ENCODE measurements at places on chromosomes 7 and 10. TPM values are rescaled to one million over a fixed set of nuclear protein-coding genes. Genes with fewer than 3 reads are reported as not detected.

DNA sequence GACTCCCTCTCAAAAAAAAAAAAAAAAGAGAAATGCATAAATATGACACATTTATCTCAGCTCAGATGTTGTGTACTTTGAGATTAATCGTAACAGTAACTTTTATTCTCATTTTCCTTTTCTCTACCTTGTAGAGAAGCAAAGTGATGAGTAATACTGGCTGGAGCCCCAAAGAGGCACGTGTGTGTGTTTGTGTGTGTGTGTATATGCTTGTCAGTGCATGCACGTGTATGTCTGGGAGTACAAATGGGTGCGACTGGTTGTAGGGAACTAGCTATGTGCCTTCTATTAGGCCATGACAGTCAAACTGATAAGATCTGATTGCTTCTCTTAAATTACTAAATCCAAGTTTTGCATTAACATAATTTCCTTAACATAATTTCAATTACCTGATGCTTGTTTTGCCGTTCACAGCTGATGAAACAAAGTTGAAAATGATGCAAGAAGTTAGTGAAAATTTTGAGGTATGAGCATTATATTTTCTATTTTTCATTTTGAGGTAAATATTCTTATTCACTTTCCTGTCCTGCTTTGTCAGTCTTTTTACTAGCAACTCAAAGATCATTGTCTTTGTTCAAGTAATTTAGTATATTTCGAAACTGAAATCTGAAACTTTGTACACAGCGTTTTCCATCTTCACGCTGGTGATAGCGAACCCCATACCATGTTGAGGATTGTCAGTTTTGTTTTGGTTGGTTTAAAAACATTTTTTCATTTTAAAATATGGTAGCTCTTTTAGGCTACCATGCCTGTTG lies 3.4 kb downstream of the TRRAP start:
- DNase-seq: no peak

DNA sequence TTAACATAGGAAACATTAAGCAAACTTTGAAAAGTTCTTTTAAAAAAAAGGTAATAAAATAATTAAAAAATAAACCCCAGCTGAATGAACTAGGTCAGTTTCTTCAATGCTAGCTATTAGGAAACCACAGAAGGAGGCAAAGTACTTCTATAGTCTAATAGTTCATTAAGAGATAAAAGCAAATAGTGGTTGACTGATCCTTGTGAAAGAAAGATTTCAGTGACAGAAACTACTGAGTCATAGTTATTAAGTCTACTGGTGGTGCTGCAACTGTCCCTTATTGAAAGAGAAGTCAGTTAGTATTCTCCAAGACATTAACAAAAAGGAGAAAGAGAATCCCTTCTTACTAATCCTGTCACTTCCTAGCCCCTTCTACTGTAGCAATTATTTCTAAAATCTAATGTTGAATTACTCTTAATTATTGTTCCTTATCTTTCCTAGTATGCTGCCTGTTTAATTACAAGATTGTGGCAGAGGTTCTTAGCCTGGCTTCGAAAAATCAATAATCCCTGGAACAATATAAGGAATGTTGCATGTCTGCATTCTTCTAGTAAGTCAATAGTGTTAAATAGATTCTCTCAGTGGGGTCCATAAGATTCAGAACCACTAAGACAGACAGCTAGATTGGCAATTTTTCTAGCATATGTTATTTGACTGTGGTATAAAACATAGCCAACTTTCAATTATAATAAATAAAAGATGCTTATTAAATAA lies 18.2 kb downstream of the TCTN3 start:
- DNase-seq: no peak

GRCh38 chr7:127983804-127984332 lies 47.4 kb downstream of the LRRC4 start:
- DNase-seq: peak; percentile 43

GRCh38 chr7:47743965-47744591 lies 162.2 kb upstream of the TNS3 start:
- DNase-seq: peak; percentile 28

- DNase-seq: no peak
Measured at GRCh38 chr10:77622889-77623291, 14.7 kb downstream of the KCNMA1 start.

DNA sequence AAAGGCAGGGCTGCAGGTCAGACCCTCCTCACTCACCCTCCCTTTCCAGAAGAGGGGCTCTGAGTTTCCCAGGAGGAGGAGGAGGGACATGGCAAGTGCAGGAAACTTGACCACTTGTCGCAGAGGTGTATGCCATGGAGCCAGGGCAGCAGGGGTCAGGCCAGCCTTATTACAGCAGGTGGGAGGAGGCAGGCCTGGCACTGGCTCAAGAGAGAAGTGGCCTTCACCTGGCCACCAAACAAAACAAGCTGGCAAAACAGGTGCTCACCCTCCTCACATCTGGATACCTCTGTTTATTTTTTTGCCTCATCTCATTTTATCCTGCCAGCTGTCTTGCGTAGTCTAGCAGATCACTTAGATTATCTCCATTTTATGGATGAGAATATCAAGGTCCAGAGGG lies 12.5 kb downstream of the COL13A1 start:
- DNase-seq: no peak

DNA sequence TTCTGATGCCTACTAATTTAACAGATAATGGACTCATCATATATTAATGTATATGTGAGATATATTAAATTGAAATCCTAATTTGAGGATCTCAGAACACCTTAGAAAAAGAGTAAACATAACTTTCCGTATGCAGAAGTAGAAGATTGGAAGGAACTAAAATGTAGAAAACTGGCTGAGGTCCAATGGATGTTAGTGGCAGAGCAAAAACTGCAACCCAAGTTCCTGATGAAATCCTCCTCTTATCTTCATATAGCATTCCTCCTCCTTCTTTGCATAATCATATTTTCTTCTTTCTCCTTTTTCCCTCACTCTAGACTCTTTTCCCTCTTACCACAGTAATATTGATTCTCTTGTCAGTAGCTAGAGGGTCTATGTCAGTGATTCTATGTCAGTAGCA lies 6.0 kb downstream of the INA start:
- DNase-seq: no peak

- DNase-seq: peak; percentile 43
Measured at GRCh38 chr7:131225619-131226513, 101.8 kb upstream of the MKLN1 start.

DNA sequence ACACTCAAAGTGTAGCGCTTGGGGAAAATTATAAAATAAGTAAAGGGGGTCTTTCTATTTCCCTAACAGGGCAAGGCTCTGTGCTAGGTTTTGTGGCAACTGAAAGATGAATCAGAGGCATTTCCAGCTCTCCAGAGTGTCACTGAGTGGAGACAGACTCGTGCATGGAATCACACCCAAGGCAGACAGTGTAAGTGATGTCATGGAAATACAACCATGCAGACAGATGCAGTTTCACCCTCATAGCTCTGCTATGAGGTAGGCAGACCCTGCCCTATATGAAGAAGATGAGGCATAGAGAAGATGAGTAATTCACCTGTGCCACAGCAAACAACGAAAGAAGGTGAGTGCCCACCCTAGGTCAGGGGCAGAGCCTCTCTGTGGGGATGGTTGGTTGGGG lies 57.2 kb upstream of the PITRM1 start:
- DNase-seq: no peak

DNA sequence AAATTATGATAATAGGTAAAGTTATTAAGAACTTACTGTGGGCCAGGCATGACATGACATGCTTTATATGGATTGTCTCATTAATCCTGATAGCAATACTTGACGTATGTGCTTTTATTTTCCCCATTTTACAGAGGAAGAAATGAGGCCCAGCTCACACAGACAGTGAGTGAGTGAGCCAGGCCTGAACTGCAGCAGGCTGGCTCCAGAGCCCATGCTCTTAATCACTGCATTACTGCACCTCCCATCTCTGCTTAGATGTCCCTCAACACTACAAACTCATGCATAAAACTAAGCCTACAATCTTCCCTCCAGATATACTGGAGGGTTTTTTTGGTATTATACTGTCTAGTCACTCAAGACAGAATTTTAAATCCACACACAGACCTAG lies 68.5 kb upstream of the OSBPL3 start:
- DNase-seq: no peak

GRCh38 chr7:2504889-2505375 lies 14.6 kb upstream of the LFNG start:
- no peak for DNase-seq

DNA sequence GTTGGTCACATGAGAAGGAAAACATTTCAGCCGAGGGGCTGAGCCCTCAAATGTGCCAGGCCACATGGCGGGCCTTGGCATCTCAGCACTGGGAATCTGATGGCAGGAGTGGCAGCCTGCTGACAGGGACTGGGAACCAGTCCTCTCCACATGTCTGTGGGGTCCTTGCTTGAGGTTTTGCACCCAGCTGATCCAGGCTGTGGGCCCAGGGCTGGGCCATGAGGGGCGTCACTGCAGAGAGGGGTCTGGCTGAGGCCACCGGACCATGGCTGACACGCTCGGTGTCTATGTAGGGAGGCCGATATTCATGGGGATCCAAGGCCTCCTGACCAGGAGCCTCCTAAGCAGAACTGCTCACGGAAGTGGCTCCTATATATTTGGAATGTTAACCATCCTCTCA lies 31.0 kb upstream of the PWWP2B start:
- no peak for DNase-seq

DNA sequence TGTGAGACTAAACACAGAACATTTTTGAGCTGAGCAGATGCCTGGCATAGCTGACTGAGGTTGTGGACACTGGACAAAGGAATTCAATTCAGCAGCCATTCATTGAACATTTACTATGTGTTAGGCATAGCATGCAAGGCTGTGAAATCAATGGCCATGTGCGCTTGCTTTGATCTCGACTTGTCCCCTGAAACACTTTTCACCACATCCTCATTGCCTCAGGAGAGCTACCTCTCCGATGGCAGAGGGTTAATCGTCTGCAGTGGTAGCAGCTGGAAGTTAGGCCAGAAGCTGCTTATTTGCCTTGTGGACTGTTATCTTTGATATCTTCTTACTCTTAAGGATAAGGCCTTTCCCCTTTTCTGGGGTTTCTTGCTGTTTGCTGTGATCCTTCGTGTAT lies 297.8 kb downstream of the AUTS2 start:
- no peak for DNase-seq

DNA sequence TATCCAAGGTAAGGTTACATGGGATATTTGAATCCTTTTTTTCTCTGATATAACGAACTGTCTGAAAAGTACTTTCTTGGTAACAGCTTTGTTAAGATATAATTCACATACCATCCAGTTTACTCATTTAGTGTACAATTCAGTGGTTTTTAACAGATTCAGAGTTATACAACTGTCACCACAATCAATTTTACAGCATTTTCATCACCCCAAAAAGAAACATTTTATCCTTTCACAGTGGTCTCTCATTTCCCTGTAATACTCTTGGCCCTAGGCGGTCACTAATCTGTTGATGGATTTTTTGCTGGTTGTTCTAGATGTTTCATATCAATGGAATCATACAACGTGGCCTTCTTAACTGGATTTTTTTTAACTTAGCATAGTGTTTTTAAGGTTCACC lies 91.6 kb downstream of the GLCCI1 start:
- DNase-seq: no peak

DNA sequence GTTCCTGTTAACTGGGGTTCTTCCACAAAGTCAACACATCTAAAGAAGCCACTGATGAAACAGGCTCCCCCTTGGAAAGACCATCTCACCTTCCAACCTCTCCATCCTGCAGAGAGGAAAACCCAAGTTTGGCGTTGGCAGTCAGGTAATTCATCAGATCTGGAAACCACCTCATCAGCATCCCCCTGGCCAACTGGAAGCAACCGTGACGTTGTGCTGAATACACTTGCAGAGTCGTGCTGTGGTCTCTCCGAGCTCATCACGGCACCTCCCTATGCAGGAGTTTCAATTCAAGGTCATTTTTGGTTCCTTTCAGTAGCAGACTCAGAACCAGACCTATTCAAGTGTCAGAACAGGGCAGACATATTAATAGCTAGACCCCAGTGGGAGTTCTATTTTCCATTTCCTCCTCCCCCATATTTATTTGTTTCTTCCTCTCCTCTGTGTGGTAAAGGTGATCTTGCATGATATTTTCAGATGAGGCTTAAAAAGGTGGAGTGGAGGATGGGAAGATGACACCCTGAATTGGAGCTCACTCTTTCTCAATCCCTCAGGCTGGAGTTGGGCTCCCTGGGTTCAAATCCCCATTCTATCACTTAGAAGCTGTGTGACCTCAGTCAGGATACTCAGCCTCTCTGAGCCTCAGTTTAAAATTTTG lies 149.1 kb upstream of the ADO start:
- DNase-seq: no peak

DNA sequence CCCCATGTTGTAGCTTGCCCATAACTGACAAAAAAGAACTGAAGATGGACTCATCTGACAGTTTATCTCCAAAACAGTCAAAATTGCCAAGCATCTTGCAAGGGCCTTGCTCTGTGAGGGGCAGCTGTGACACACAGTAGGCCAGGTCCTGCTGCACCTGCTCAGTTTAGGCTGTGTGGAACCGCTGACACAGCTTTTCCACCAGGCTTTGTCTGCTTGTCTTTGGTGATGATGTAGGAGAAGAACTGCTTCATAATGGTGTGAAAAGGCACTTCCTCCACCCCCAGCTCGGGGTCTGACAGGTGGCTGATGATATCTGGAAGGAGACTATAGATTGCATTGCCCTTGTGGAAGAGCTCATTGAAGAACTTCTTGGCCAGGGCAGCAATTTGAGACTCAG lies 92.6 kb downstream of the NPSR1 start:
- no peak for DNase-seq

DNA sequence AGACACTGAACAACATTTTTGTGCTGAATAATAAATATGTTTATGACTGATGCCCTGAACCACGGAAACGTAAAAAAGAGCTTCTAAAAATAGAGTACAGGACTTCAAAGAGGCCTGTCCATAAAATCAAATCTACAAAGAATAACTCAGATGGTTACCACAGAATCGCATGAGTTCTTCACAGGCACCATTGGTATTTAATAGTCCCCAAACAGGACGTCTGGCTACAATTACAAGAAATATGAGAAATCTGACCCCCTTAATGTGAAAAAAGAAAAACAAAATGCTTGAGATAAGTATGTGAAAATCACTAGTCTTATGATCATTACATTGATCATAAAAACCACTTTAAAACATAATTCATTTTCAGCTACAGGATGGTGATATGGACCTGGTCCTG lies 20.8 kb downstream of the CYTH3 start:
- no peak for DNase-seq

- DNase-seq: peak; percentile 49
Measured at GRCh38 chr7:150516956-150517745, 2.5 kb downstream of the GIMAP7 start.

DNA sequence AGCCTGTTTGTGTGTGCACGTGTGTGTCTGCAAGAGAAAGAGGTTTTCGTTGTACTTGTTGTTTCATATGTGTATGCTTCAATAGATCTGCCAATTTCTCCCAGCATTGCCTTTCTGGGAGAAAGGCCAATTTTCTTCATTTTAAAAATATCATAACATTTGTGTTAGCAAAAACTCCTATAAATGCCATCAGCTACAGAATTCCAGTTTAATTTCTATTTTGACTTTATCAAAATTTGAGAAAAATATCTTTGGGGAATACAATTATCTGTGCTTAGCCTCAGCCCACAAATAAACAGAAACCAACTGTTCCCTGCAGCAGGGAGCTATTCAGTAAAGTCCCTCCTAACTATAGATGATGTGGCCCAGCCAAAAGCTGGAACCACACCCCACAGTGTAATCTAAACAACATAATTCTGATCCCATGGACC lies 68.3 kb upstream of the MGMT start:
- DNase-seq: no peak

The SLC12A9 gene
- 39.9 TPM for total RNA-seq

The TMEM229A gene
- not detected for total RNA-seq

The PDE1C gene
- total RNA-seq: 1.2 TPM

The FAM180A gene
- total RNA-seq: not detected

Data from dermis blood vessel endothelial cell (primary cell).